Thymus (tissue), 14 donors: ENCODE measurements at places on chromosomes 2 and 18. TPM values are rescaled to one million over a fixed set of nuclear protein-coding genes. Genes with fewer than 3 reads are reported as not detected.

Gene CYRIA
- polyA plus RNA-seq = 7.2 TPM

Gene SPRED2
- 17.0 TPM for polyA plus RNA-seq

Gene ATIC
- 106 TPM for polyA plus RNA-seq

Gene GAREM2
- 0.59 TPM for polyA plus RNA-seq

Gene AMER3
- 0.02 TPM for polyA plus RNA-seq

Gene COPS9
- polyA plus RNA-seq = 383 TPM

Gene GPR45
- 0.02 TPM for polyA plus RNA-seq

Gene WDR54
- 32.5 TPM for polyA plus RNA-seq

Gene REEP1
- 1.3 TPM for polyA plus RNA-seq

Gene ALK
- 0.21 TPM for polyA plus RNA-seq

Gene TBC1D8
- 16.5 TPM for polyA plus RNA-seq

Gene ANO7
- polyA plus RNA-seq = 0.41 TPM

Gene UPP2
- 0.50 TPM for polyA plus RNA-seq

Gene SERPINB4
- 48.3 TPM for polyA plus RNA-seq

Gene STARD6
- polyA plus RNA-seq = 0.21 TPM

Gene PJVK
- polyA plus RNA-seq = 13.6 TPM

Gene OSR1
- 6.0 TPM for polyA plus RNA-seq

Gene OTX1
- polyA plus RNA-seq = 0.09 TPM

Gene HAAO
- polyA plus RNA-seq = 6.2 TPM

Gene LCT
- polyA plus RNA-seq = 0.09 TPM

Gene CSRNP3
- polyA plus RNA-seq = 0.68 TPM

Gene NEB
- 4.3 TPM for polyA plus RNA-seq

Gene POMC
- polyA plus RNA-seq = 20.3 TPM

Gene LRRTM4
- 0.02 TPM for polyA plus RNA-seq

Gene SDC1
- 18.9 TPM for polyA plus RNA-seq

Gene CDK5R2
- 0.16 TPM for polyA plus RNA-seq

Gene SLC14A1
- polyA plus RNA-seq = 3.9 TPM

Gene C2orf66
- 0.41 TPM for polyA plus RNA-seq

Gene GALM
- 10.0 TPM for polyA plus RNA-seq

Gene BOK
- polyA plus RNA-seq = 5.1 TPM

Gene HTR2B
- polyA plus RNA-seq = 0.84 TPM

Gene TCF4
- polyA plus RNA-seq = 12.7 TPM

Gene HSBP1L1
- 25.8 TPM for polyA plus RNA-seq

Gene DCDC2C
- 0.21 TPM for polyA plus RNA-seq

Gene RAX
- 0.05 TPM for polyA plus RNA-seq

Gene TMEM37
- 4.9 TPM for polyA plus RNA-seq

Gene KIF5C
- 1.4 TPM for polyA plus RNA-seq

Gene ACVR1C
- 0.23 TPM for polyA plus RNA-seq

Gene ASTL
- polyA plus RNA-seq = 2.9 TPM

Gene OTOS
- polyA plus RNA-seq = 2.4 TPM

Gene CXCR1
- polyA plus RNA-seq = 0.37 TPM

Gene ALLC
- 0.87 TPM for polyA plus RNA-seq

Gene NTSR2
- 0.07 TPM for polyA plus RNA-seq

Gene NPPC
- 2.3 TPM for polyA plus RNA-seq

Gene HOXD13
- polyA plus RNA-seq = 0.11 TPM

Gene TFPI
- 33.4 TPM for polyA plus RNA-seq

Gene TSPYL6
- 0.02 TPM for polyA plus RNA-seq
